ENCODE measurements at places on chromosomes 5 and 9.

DNA sequence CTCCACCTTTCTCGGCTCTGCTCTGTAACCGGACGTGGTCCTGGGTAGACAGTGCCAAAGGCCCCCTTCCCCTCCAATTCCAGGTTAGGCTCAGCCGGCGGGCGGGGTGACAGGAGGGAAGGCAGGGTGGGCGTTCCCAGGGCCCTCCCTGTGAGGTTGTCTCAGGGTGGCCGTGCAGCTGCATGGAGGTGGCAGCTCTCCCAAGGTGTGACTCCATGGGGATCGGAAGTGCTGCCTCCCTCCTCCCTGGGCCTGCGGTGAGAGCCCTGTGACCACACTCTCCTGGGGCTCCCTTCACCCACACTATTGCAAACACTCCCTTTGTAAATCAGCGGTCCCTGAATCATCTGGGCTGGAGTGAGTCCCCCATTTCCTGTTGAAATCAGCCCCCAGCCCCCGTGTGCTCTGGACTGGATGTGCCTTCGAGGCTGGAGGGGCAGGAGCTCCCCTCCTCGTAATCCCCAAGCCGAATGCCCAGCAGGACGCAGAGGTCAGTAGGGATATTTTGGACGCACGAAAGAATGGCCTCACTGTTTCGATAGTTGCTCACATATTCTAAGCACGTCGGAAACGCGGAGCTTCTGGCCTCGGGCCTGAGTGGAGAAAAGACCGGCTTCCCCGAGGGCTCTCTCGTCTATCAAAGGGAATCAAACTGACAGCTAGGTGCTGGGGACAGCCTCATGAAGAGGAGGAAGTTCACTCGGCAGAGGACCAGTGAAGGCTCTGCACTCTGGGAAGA lies 107.6 kb upstream of the COL5A1 start:
- no peak for DNase-seq

DNA sequence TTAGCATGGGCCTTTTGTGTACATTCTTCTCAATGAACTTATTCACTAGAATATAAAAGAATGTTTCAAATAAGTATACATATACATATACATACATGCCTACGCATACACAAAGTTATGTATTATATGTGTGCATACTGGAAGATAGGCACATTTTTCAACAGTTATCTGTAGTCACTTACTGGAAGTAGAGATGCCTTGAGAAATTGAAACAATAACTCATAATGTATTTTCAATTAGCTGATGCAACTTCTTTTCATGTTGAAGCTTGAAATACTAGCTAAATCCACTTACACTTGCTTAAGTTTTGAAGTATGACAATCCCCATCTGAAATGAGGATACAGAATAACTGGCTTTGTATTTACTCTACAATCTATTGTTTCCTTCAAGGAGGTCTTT lies 469.0 kb upstream of the PTGER4 start:
- no peak for DNase-seq

GRCh38 chr9:94031380-94031779 lies 52.9 kb upstream of the PTPDC1 start:
- DNase-seq: no peak

DNA sequence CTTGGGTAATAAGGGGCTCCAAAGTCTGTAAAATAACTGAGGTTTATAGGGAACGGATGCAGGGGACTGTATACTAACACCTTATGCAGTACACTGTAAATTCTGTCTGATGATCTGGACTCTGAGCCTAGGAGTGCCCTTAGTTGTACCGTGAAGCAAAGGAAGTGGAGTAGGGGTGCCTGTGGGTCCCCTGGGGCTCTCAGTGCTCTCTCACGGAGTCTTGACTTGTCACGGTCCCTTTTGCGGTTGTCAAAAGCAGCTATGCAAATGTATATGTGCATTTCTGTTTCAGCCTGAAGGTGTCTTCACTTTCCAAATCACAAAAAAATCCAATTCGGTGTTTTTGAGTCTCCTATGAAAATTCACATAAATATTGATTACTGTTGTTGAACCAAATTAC lies 17.8 kb downstream of the DMRT1 start:
- no peak for DNase-seq

DNA sequence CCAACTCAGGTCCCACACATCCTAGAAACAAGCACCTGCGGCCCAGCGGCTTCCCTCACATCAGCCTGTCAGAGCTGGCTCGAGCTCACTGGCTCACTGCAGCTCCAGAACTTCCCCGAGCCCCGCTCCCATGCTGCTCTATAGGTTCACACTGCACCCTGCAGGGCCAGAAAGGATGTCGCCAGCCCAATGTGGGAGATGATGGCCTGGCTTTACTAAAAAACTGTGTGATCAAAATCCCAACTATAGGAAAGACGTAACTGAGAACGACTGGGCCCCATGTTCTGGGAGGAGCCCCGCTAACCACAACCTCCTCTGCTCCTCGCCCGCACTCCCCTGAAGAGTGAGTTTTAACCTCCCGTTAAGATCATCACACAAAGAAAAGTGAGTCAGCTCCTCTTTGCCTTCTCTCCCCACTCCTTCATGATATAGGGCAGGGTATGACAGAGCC lies 4.6 kb downstream of the SURF4 start:
- DNase-seq: peak; percentile 79

Measured in CD4-positive, alpha-beta T cell treated with Interleukin-17A for 4 hours (primary cell).